ENCODE measurements at places on chromosomes 6 and 20.

DNA sequence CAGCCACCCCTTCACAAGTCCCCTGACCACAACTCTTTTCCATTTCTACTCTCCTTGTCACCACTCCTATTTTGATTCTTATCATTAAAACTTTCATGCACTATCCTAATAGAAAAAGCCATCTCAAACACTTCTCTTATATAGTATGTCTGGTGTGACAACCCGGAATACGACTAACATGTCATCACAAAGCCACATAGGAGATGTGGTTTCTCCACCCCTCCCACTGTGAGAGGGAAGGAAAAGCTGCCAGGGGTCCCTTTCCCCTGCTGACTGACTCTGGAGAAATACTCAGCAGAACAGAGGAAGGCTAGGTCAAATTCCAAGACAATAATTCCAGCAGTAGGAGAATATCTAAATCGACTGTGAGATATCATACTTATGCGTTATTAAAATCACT lies 193.0 kb upstream of the KCNK16 start:
- no peak for DNase-seq

DNA sequence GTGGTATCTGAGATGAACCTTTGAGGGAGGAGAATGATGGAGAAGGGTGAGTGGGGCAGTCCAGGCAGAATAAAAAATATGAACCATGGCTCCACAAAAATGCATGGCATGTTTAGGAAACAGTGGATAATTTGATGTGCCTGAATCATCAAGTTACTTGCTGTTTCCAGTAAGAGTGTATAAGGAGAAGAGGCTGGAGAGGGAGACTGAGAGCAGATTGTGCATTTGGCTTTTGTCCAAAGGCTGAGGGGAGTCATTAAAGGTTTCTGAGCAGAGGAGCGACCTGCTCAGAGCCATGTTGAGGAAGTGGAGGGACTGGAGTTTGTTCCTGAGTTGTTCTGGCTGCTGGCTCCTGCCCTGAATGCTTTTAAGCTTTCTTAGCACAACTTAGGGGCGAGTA lies 6.1 kb downstream of the MMP24 start:
- DNase-seq = no peak

DNA sequence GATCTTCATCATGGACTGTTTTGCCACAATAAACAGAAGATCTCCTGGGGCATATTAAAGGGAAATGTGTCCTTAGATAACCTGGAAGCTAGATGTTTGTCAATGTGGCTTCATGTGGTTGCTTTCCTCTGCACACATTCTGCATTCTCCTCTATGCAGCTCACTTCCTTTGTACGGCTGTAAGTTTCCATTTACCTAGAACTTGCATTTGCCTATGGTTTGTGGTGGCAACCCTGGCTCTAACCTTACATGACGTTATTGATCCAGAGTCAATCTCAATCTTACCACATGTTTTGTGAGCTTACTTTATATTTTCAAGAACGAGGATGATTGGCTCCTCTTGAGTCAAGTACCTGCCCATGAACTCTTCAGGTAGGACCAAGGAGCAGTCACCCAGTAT lies 863.1 kb downstream of the MAFB start:
- peak; percentile 59 for DNase-seq

GRCh38 chr6:37491171-37491829 lies 8.4 kb downstream of the CCDC167 start:
- no peak for DNase-seq

- DNase-seq = peak; percentile 19
These were observed 117.5 kb upstream of the ID4 start for GRCh38 chr6:19719691-19720128.
